ENCODE measurements at places on chromosomes 11 and 22. TPM values are rescaled to one million over a fixed set of nuclear protein-coding genes. Genes with fewer than 3 reads are reported as not detected.

DNA sequence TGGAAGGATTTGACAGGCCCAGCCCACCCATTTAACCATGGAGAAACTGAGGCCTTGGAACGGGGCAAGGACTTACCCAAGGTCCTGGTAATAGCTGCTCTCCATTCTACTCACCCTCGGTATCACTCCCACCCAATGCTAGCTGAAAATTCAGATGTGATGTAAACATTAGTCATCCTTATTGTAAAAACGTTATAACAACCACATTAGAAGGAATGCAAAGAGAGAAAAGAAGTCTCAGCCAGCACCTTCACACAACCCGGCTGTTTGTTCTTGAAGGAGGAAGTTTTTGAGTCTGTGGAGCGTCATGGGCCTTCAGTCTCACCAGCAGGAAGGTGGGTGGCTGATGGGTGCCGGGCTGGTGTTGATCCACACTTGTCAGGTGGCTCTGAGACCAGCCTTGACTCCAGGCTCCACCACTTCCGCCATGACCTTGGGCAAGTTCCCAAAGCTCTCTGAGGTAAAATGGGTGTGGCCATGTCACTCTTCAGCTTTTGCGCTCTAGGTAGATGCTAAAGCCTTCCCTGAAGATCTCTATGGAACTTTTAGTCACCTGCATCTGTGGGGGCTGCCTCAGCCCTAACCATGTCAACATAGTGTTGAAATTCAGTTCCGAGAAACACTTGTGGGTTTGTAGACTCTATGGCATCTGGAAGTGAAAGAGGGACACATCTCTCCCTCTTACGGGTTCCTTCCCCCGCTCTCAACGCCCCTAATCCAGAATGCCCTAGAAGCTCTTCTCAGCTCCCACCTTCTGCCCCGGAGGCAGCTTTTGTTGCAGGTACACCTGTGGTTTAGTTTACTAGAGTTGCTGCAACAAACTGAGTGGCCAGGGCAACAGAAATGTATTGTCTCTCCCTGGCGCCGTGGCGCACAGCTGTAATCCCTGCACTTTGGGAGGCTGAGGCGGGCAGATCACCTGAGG, 14.8 kb downstream of the CD6 start:
- peak; percentile 10 for DNase-seq

- peak; percentile 71 for DNase-seq
Observed at GRCh38 chr22:30386960-30387827, at the start of gene RNF215. TSS of gene RNF215 (minus strand) at chr22:30387411. CDS start at chr22:30387313, 98 bp downstream.

DNA sequence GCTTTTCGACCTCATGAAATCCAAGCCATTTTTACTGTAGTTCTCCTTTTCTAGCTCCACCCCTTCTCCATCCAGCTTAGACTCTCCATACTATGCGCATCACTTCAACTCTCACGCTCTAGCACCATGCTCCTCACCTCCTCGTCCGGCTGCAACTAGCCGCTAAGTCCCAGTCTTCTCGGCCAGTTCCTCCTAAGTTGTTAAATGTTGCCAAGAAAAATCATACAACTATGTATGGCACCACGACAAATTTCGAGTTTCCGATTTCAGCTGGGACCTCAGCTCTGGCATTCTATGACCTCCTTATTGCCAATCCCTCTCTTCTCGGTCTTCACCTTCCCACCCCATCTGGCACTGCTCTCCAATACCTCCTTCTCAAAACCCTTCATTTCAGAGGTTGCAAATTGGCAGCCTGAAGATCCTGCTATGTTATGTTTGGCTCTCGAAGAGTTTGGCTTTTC, 1.0 kb downstream of the ZNF70 start:
- DNase-seq, result no peak

GRCh38 chr11:2742611-2743426, 43.0 kb upstream of the KCNQ1OT1 start:
- no peak for DNase-seq

- DNase-seq, result no peak
Observed at GRCh38 chr11:15882876-15883454, 473.4 kb downstream of the SOX6 start.

DNA sequence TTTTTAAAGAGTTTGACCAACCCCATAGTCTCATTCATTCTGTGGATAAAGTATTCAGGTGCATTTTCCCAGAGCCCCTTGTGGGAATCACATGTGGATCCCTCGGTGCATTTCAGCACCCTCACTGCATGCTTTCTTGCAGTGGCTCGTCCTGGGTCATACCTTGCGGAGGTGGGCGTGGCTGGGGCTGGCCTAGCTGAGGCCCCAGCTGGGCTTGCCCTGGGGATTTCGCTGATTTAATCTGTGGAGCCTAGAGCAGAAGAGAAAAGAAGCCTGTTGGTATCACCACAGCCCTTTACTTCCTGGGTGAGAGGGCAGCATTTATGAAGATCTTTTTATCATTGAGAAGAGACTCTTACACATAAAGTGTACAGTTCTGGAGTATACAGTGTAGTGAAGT, 53.1 kb downstream of the FBXO7 start:
- no peak for DNase-seq

DNA sequence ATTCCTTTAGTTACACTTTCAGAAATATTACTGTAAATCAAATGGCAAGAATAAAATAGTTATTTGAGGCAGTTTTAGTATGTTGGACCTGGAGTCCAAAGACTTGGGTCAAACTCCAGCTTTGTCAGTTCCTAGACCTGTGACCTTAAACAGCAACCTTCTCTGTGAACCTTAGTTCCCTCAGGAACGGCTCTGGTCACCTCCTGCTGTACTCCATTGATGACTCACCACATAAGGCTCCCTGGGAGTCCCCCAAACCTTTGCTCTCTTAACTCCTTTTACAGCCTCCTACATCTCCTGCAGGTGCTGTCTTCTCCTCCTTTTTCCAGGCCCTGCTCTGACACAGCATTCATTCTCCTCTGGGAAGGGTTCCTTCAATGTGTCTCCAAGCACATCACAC, 29.1 kb downstream of the LIMK2 start:
- DNase-seq, result no peak

DNA sequence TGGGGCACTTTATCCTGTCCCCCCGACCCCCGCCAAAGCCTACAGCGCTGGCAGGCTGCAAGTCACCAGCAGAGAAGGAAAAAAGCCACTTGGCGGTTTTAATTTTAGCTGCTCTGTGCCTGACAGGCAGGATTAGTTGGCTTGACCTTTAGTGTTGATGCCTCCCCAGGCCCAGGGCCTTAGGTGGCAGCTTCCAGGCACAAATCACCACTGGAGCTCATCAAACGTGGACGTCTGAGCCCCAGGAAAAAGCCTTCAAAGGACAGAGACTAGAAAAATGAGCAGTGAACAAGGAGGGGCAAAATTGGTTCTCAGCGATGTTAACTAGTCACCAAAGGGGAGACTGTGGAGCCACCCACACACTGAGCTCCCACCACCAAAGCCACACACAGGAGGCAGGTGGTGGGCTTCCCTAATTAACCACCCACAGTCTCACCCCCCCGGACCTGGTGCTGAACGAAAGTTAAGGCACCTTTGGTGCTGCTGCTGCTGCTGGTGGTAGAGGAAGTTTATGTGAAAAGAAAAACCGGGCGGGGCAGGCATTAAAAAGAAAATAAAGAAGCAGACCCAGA, 4.4 kb upstream of the PYGM start:
- no peak for DNase-seq

GRCh38 chr11:75308116-75308515, 43.3 kb downstream of the ARRB1 start:
- no peak for DNase-seq

GRCh38 chr11:44443836-44444769, 121.4 kb upstream of the CD82 start:
- DNase-seq, result no peak

GRCh38 chr11:119536801-119537200, 113.8 kb upstream of the THY1 start:
- no peak for DNase-seq

DNA sequence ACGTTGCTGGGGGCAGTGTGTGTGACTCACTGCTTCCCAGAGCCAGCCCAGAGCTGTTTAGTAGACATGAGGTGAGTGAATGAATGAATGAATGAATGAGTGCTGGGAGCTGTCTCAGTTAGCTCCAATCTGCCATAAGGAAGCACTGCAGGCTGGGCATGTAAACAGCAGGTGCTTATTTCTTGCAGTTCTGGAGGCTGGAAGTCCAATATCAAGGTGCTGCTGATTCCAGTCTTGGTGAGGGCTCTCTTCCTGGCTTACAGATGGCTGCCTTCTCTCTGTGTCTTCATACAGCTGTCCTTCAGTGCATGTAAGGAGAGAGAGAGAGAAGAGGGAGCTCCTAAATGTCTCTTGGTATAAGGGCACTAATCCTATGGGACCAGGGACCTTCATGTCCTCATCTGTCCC, 4.1 kb downstream of the C11orf21 start:
- no peak for DNase-seq

DNA sequence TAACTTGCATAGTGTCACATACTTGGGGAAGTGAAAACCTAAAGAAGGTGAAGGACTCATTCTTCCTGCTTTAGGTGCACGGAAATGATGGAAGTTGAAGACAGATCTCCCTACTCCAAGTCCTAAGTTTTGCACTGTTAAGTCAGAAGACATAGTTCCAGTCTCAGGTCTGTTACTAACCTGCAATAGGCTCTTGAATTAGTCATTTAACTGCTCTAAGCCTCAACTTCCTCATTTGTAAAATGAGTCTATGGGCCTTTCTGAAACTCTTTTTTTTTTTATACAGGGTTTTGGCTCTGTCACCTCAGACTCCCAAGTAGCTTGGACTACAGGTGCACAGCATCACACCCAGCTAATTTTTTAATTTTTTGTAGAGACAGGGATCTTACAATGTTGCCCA, 30.8 kb upstream of the POU2AF1 start:
- no peak for DNase-seq

DNA sequence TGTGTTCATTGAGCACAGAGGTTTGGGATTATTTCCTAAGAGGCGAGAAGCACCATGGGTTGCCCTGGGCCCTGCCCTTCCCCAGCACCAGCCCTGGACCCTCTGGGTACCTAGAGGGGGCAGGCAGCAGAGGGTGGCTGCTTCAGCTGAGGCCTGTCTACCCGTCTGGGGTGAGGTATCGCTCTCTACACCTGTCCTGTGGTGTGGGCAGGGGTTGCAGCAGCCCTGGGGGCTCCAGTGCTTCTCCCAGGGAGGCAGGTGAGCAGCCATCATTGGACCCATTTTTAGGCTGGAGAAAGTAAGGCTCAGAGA, 15.6 kb downstream of the PRDM11 start:
- no peak for DNase-seq

GRCh38 chr22:33332538-33332937, 274.4 kb upstream of the SYN3 start:
- peak; percentile 14 for DNase-seq

GRCh38 chr22:42654436-42655073, 5.4 kb upstream of the CYB5R3 start:
- no peak for DNase-seq

DNA sequence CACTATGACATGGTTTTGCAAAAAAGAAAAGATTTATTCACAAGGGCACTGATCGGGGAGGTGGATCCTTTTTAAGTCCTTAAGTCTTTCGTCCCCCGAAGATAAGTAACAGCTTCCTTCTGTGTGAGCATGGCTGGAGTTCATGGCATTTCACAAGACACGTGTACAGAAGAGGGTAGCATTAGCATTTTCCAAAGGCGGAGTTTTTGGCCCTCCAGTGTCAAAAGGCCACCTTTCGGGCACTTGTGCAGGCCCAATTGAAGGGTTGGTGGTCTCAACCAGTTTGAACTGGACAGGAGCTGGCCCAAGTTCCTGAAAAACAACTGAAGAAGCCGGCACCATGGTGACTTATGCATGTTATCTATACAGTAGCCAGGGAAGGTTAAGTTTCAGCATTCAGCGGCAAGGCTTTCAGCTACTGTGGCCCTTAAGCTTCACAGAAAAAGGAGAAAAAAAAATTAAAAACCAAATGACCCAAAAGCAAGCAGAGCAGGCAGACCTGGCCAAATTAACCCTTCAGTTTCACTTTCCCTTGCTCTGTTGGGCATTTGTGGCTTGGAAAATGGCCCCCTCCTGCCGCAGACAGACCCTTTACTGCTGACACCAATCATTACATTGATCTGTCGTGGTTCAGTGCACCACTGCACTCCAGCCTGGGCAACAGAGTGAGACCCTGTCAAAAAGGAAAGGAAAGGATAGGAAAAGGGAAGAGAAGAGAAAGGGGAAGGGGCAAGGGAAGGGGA, 18.7 kb downstream of the ZNF74 start:
- no peak for DNase-seq

The ALDH3B2 gene
- total RNA-seq, result not detected

The TESMIN gene
- 2.0 TPM for total RNA-seq

The DDTL gene
- 2.1 TPM for total RNA-seq

The HEPHL1 gene
- total RNA-seq, result not detected

The C11orf52 gene
- 0.51 TPM for total RNA-seq

The CRYBA4 gene
- not detected for total RNA-seq

The OR52E5 gene
- not detected for total RNA-seq
